ENCODE measurements at places on chromosomes 4 and X.

DNA sequence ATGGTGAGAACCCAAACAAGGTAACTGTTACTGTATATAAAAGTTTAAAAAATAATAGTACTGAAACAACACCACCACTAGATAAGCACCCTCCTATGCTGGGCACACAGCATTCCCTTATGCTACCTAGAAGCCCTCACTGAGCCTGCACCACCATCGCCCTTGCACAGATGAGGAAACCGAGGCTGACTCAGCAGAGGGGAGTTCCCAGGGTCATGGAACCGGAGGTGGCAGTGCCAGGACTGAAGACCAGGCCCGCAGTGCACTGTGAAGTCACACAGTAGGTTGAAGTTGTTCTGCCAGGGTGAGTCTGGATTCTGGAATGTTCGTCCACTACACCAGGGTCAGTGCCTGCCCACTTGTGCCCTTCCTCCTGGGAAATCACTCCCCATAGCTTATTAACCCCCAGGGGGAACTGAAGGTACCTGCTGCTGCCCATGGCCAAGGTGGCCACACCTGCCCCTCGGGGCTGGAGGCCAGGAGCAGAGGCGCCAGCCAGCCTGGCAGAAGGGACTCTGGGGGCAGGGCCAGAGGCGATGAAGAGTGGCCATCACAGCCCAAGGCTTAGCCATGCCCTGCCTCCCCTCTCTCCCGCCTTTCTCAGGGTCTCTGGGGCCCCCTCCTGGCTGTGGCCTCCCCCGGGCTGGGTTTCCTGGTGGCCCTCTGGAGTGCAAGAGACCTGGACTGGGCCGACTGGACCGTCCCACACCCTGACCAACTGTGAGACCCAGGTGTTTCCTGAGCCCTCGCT, 15.1 kb upstream of the ABLIM2 start:
- DNase-seq, result no peak

GRCh38 chr4:30380404-30380998, 339.7 kb upstream of the PCDH7 start:
- no peak for DNase-seq

DNA sequence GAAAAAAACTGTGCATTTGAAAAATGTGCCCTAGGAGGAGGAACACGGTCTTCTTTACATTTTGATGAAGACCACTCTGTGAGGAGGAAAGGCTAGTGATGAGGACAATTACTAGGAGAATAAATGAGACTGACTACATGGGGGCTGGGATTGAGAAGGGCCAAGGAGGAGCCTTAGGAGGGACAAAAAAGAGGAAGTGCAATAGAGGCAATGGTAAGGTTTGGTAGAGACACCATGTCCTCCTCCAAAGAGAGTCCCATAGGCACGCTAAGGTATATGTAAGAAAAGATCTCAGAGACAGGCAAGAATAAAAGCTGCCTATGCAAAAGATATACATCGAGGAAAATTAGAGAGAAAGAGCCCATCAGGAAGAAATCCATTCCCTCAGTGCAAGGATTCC, 336.5 kb upstream of the SFRP2 start:
- no peak for DNase-seq

GRCh38 chr4:1973218-1973617, 35.6 kb downstream of the NELFA start:
- DNase-seq, result no peak

DNA sequence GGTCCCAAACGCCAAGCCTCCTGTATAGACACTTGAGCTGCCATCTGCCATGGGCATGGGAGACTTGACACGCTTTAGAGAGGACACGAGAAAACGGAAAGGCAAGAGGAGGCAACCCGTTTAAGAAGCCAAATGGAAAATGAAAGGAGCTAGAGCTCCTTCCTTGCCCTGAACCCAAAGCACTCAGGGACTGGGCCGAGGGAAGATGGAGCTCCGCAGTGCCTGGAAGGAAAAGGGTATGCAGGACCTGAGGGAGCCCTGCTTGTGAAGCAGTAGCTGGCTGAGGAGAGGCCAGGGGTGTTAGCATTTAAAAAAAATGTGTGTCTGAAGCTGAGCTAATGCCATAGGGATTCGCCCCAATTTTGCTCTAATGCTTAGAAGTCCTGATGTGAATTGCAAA, 15.1 kb downstream of the MCF2 start:
- no peak for DNase-seq

- no peak for DNase-seq
Observed at GRCh38 chr4:20462426-20463175, 210.9 kb downstream of the SLIT2 start.

GRCh38 chr4:7055990-7056325, 11.9 kb downstream of the GRPEL1 start:
- DNase-seq, result no peak

DNA sequence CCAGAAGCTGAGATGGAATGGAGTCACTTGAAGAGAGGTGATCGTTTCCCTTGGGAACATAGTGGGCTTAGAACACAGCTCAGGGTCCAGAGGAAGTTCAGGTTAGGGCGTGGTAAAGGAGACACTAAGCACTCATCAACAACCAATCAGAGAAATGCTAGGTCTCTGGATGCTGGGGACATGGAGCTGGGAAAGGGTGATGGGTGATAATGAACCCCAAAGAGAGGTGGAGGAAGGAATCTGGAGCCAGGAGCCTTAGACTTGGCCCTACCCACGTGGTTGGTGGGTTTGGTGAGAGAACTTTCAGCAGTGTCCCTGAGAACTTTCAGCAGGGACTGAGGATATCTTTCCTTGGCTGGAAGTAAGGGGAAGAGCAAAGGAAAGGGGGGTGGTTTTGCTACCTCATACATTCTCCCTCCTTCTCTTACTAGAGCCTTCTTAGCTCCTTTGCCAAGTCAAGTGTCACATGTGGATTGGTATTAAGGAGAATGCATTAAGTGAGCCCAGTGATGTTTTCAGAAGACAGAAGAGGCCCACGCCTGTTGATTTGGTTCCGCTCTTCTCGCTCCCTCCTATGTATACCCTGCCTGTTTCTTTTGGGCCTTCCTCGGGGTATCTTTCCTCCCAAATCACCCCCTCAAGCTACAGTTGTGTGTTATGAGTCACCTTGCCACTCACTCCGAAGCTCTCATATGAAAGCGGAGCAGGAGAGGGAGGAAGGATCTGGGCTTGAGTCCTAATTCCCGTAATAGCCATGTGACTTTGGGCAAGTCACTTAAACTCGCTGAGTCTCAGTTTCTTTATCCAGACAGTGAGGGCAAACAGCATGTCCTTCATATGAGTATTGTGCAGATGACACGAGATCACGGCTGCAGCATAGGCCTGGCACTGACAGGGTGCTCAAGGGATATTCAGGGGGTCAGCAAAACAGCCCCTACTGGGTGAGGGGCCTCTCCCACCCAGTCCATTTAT, 63.1 kb downstream of the TSC22D3 start:
- no peak for DNase-seq

DNA sequence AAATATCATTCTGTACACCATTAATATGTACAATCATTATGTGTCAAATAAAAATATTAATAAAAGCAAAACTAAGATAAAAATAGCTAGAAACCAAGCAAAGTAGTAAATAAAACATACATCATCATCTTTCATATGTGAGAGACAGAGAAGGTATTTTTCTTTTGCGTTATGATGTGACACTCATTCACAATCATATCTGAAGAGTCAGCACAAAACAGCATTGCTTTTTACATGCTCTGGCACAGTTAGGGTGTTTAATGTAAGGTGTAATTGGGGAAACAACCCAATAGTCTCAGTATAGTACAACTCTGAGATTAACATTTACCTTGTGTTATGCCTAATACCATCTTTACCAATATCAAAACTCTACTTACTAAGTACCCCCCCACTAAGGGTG, 376.6 kb downstream of the TMA16 start:
- no peak for DNase-seq

Measured in GM19239 (cell line).